Right atrium auricular region (tissue), 2 donors: ENCODE measurements at places on chromosomes 6 and 20.

DNA sequence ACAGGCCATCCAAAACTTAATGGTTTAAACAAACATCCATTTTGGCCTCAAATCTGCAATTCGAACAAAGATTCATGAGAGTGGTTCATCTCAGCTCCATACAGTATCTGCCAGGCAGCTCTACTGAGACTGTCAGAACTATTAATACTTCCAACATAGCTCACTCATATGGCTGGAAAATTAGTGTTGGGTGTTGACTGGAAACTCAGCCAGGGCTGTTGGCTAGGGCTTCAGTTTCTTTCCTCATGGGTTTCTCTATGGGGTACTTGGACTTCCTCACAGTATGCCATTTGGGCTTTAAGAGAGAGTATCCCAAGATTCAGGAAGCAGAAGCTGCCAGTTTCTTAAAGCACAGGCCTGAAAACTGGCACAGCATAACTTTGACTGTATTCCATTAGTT is 240.3 kb downstream of the TPBG start:
- no peak for DNase-seq

DNA sequence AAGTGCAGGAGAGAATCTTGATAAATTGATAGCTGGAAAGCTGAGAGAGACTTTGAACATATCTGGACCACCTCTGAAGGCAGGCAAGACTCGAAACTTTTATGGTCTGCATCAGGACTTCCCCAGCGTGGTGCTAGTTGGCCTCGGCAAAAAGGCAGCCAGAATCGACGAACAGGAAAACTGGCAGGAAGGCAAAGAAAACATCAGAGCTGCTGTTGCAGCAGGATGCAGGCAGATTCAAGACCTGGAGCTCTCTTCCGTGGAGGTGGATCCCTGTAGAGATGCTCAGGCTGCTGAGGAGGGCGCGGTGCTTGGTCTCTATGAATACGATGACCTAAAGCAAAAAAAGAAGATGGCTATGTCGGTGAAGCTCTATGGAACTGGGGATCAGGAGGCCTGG is 4.6 kb upstream of the CDKN1A start:
- DNase-seq, result no peak

DNA sequence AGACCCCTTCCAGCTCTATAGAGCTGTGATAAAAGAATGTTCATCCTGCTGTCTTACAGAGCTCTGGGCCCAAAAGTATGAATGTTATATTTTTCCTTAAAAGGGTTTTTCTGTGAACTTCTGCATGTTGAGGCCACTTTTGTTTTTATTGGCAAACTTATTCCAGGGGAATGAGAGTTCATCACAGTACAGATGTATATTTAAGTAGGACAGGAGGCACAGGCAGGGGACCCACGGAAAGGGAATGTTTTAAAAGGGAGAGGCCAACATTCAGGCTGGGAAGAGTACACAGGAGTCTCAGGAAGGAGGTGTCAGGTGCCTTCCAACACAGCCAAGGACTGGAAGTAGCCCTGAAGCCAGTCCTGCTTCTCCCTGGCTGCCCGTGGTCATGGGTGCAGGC is 148.4 kb downstream of the EYA2 start:
- DNase-seq, result no peak

- DNase-seq, result no peak
Measured at GRCh38 chr6:154106251-154106650, 67.2 kb downstream of the OPRM1 start.

DNA sequence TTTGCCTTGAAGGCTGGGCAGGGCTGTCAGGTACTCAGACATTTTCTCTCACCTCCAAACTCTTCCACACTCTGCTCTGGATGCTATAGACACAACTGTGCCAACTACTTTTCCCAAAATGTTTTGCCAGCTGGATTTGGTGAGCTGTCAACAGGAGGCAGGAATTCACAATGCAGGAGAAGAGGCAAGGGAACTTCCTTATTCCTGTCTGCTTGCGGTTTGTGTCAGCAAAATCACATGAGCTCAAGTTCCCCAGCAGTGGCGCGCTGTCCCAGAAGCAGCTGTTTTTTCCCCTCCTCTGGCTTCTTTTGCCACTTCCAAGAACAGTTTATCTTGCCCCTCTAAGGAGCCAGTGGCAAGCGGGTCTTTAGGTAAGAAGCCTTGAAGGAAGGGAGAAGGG is 608.2 kb downstream of the PRKN start:
- no peak for DNase-seq

GRCh38 chr6:105120570-105120969 is 59.2 kb downstream of the POPDC3 start:
- no peak for DNase-seq

DNA sequence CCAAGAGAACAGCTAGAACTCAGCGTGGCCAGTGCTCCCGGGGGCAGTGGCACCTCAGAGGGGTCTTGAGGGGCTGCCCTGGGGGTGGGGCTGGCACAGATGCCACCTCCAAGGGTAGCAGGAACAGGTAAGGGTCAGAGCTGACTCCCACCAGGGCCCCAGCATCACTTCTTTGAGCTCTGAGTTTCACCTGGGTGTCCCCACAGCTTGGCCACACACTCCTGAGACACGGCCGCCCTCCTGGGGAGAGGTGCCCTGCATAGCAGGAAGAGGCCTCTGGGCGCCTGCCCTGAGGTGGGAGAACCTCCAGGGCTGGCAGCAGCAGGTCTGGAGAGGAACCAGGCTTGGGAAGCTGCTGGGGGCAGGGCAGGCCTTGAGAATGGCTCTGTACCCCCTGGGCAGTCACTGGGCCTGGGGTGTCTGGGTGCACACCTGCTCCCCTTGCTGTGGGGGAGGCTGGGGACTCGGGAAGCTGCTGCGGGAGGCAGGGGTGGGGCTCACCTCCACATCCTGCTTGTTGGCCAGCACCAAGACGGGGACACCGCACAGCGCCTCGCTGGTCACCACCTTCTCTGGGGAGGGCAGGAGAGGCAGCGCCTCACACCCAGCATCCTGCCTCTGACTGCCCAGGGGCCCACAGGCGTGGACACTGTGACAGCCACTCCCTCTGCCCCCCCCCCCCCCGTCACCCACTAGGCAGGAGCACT is 5.0 kb downstream of the TNFRSF6B start:
- no peak for DNase-seq

GRCh38 chr20:20856956-20857355 is 144.5 kb upstream of the RALGAPA2 start:
- no peak for DNase-seq

DNA sequence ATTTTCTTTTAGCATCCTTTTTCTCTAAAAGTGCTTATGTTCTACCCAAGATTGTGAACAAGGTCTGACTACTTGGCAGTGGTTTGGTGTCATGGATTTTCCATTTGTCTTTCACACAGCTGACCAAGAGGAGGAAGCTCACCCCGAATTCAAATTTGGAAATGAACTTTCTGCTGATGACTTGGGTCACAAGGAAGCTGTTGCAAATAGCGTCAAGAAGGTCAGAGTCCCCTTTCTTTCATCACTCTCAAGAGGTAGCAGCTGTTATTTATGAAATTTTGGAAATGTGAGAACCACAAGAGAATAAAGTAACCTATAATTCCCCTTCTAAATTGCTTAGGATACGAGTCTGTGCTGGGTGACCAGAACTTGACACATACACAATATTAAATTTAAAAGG is 113.0 kb upstream of the LAMP5 start:
- DNase-seq, result no peak

DNA sequence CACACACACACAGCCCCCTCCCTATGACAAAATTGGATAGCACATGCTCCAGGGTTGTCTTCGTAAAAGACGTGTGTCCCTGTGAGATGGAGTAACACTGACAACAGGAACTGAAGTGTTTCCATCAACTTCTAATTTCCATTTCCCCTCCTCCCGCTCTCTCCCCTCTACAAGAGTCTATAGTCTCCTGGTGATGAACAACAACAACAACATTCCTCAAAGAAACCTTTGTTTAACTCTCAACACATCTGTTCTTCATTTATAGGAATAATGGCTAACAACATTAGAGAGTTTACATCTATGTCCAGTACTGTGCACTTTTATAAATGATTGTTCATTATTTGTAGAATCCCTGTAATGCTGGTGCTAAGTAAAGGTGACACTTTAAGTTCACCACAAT is 205.8 kb upstream of the SSTR4 start:
- DNase-seq, result no peak

DNA sequence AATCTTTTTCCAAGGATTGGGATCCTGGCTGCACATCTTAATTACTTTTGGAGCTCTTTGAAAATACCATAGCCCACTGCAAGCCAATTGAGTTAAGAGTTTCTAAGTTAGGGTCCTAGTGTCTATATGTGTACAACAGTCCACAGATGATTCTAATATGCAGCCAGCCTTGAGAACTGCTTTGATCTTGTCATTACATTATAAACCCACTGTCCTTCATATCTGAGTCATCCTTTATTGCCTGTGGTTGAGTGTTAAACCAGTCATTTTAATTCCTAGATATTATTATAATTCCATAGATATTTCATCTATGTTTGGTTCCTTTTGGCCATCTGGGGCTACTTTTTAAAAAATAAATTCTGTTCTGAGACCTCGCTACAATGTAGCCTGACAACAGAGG is 24.1 kb downstream of the MCM8 start:
- DNase-seq, result no peak

GRCh38 chr20:8515810-8516435 is 383.9 kb downstream of the PLCB1 start:
- DNase-seq, result no peak

- DNase-seq, result no peak
Measured at GRCh38 chr6:169787797-169788196, 36.4 kb downstream of the ERMARD start.

GRCh38 chr20:16712511-16712947 is 17.3 kb upstream of the SNRPB2 start:
- no peak for DNase-seq

DNA sequence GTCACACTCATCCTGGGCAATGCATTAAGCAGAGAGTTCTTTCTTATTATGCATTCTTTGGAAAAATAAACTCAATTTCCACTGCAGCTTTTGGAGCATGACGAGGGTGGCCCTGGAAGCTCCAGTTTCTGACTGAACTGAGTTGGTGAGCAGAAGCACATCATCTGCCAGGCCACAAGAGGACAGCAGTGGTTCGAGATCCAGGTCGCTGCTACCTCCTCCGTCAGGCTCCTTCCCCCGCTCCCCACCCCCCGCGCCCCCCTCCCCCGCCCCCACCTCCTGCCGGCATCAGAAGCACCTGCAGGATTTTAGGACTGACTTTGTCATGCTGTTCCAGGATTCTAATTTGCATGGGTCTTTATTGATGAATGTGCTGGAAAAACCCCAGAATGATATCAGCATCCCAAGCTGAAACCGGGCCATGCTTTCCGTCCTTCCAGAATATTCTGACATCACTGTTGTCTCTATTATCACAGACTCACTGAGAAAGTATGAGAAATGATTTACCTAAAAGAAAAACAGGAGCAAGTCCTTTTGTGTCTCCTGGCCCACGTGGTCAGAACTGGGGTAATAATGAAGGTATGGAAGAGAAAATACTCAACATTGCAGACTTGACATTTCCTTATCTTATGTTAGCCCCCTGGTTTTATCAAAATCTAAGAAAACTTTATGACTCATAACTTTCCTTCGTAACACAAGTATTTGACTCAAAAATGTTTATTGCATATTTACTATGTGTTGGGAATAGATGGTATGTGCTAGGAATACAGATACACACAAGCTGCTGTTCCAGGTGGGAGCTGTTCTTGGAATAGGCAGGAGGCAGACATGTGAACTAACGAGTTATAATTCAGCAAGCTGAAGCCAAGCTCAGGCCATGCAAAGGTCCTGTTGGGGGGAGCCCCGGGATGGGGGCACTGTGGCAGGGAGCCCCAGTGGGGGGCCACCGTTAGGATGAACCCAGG is 220.2 kb upstream of the EXOC2 start:
- no peak for DNase-seq

GRCh38 chr6:16313732-16314131 is 75.3 kb downstream of the GMPR start:
- DNase-seq, result no peak

DNA sequence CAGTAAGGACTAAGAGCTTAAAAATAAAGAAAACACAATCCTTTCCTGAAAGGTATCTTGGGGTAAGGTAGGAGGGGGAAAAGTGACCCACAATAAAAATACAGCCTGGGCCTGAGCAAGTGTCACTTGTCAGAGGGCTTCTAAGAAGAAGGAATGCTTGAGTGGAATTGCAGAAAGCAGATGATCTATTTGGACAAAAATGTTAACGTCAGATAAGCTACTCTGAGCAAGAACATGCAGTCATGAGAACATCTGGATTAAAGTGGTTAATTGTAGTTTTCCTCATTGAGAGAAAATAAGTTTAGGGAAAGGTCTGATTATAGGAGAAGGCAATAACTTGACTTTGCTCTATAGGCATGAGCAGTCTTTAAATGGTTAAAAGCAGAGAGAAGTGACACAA is 581.9 kb downstream of the HTR1B start:
- no peak for DNase-seq

DNA sequence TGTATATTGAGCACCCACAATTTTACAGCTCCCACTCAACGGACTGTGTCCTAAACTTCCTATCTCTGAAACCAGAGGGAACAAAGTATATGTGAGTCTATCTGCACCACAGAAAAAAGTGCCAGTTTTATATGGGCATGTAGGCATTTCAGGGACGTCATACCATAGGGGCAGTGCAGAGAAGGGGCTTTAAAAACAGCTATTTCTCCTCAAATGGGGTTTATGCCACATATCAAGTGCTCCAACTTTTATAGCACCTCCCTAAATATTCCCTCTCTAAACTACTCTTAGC is 28.9 kb upstream of the ASF1A start:
- no peak for DNase-seq

DNA sequence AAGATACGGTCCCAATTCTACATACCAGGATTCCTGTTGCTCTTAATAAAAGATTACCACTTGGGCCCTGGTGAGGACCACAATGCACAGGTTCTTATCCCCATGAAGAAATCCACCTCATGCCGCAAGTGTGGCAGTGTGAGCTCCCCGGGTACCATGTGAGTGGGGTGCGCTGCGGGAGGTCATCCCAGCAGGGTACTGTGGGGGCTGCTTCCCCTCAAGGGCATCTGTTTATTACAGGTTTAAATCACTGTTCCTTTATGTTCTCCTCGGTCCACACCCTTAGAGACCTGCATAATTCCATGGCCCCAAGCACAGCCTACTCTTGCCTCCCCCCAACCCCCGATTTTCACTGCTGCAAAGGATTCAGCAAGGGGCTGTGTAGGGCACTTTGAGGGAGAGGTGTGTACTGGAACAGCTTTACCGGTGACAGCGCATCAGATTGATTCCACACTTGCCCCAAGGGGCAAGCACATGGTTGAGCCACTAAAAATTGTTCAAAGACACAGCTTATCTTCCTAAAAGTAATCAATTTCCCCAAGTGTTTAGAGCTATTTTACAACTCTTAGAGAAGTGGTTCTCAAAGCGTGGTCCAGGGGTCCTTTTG is 6.2 kb downstream of the DIDO1 start:
- DNase-seq, result no peak

DNA sequence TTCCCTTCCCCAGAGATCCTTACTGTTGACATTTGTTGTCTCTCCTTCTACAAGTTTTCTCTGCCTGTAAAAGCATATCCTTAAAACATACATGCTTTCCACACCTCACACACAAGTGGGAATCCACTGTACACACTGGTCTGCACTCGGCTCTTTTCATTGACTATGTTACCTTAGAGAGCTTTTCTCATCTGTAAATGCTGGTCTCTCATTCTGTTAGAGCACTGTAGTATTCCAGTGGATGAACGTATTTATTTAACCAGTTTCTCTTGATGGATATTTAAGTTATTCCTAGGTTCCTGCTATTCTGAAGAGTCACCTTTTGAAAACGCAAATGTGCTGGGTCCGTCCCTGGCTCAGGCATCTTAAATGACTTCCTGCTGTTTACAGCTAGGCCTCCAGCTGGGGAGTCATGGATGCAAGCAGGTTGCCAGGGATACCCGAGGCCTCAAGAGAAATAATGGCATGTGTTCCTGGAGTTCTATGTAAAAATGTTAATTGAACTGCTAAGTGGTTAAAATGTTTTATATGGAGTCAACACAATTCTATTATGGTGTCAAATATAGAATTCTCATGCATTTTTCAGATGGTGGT is 61.1 kb upstream of the TGM3 start:
- no peak for DNase-seq
